Occipital lobe (tissue), 3 donors: ENCODE measurements at places on chromosomes 1 and 21. TPM values are rescaled to one million over a fixed set of nuclear protein-coding genes. Genes with fewer than 3 reads are reported as not detected.

DNA sequence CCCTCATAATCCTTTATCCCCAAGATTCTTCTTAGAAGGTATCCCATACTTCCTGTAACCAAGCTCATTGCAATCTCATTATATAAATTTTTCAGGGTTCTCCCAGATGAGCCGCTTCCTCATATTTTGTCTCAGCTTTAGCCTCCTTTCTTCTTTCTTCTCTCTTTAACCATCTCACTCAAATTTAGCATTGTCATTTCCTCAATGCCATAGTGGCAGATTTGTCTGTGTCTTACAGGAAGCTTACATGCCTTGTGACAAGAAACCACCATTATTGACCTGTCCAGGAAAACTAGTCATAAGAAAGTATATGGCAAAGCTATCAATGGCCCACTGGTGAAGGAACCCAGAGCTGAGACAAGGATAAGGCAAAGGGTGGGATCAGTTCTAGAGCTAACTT is 6.0 kb upstream of the FCRL2 start:
- DNase-seq, result no peak

GRCh38 chr1:168053681-168054080 is 83.0 kb downstream of the GPR161 start:
- DNase-seq, result no peak

DNA sequence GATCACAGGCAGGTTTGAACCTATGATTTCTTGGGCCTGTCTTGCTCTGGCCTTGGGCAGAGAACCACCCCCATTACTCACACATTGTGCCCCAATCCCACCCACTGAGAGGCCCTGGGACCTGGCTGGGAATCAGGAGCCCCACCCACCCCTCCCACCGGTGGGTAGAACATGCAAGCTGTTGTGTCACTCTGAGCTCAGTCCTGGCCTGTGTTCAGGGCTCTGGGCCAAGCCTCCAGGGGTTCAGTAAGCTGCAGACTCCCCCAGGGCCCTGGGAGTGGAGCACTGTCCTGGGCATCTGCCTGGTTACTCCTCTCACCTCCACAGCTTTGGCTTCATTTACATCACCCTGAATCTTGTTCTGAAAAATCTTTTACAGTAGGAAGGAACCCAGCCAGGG is 270.5 kb downstream of the RRAGC start:
- no peak for DNase-seq

GRCh38 chr1:165494949-165495857 is 48.6 kb upstream of the LRRC52 start:
- no peak for DNase-seq

DNA sequence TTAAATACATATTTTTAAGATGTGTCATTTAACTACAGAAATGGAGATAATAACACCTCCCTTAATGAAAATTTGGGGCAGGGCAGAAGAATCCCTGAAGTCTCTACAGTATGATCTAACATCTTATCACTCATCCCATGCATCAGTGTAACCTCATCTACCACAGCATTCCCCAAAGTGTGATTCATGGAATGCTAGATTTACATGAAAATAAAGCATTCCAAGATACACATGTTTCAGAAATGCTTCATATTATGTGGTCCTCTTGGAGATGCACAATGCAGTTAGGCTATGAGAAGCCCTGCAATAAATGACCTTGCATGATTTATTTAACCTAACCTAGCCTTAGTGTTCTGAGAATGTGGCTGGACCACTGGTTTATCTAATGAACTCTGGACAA is 166.9 kb upstream of the SYT6 start:
- no peak for DNase-seq

The CRP gene
- total RNA-seq, result 0.31 TPM

GRCh38 chr1:100455478-100456072 is 82.4 kb upstream of the GPR88 start:
- no peak for DNase-seq

GRCh38 chr1:174165471-174166137 is 6.3 kb downstream of the RABGAP1L start:
- no peak for DNase-seq

- DNase-seq, result no peak
These were observed 130.0 kb downstream of the EDEM3 start for GRCh38 chr1:184624626-184625025.

DNA sequence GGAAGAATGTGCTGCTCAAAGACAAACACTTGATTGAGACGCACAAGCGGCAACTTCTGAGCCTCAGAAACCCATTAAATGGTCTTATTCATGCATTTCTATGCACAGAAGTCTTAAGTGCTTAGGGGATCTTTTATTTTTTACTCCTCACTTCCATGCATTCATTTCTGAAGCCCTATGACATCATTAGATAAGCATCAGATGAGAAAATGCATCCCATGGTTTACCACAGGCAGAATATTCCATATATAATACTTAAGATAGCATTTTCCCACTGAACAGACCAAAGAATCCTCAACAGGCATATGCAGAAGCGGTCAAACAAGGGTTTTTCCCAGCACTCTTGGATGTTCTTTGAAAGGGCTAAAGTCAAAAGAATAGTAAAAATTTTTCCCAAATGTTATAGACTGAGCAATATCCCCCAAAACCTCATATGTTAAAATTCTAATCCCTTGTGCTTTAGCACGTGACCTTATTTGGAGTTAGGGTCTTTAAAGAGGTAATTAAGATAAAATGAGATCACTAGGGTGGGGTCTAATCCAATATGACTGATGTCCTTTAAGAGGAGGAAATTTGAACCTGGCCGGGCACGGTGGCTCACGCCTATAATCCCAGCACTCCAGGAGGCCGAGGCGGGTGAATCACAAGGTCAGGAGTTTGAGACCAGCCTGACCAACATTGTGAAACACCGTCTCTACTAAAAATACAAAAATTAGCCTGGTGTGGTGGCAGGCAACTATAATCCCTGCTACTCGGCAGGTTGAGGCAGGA is 22.6 kb upstream of the FAM89A start:
- DNase-seq, result no peak

DNA sequence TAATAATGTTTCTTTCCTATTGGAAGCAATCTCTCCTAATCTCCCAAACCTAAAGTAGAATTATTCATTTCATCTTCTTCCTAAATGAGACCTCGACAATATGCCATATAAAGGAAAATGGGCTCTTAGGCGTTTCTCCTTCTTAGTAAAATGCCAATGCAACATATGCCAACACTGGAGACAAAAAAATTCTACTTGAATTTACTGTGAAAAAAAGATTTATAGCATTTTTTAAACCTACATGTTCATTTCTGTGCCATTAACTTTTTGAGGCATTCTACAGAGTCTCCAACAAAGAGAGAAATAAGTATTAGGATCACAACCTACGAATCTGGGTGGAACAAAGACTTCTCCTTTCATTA is 1.3 kb downstream of the WDR47 start:
- DNase-seq, result no peak

The DRAM2 gene
- 59.6 TPM for total RNA-seq

DNA sequence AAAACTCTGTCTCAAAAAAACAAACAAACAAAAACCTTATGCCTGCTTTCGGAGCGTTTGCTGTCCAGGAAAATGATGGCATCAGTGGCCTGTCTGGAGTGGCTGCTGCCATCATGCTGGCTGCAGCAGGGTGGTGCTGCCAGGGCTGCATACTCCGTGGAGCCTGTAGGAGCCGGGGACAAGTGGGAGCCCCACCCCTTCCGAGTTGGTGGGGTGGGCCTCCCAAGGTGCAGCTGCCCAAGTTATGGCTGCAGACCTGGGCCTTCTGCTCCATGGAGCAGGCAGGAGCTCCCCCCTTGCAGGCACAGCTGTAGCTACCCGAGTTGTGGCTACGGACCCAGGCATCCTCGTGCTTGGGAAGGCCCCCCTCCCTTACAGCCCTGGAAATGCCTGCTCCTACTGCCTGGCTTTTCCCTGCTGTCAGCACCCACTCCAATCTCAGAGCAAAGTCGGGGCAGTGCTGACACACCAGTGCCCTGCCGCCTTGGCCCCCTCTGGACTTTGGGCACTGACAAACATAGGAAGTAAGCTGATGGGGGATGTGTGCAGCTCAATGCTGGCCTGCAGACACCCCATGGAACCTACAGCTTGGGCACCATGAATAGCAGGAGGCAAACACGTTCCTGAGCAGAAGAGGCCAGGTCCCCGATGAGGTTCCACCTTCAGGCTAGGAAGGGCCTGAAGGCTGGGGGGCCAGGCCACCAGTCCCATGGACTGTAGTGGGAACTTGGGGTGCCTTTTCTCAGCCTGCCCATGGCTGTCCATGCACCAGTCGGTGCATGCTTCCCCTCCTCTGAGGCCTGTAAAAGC is 60.4 kb downstream of the CC2D1B start:
- DNase-seq, result no peak

DNA sequence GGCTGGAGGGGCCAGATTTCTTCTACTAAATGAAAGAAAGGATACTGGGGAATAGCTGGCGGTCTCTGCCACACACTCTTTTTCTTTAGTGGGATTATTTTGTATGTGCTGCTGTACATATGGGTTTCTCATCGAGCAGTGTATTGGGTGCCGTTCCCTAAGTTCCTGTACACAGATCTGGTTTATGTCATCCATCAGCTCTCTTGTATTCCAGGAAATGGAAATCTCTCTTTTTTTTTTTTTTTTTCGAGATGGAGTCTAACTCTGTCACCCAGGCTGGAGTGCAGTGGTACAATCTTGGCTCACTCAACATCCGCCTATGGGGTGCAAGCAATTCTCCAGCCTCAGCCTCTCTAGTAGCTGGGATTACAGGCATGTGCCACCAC is 27.0 kb upstream of the NID1 start:
- no peak for DNase-seq
